ENCODE measurements at places on chromosomes 3 and 15.

DNA sequence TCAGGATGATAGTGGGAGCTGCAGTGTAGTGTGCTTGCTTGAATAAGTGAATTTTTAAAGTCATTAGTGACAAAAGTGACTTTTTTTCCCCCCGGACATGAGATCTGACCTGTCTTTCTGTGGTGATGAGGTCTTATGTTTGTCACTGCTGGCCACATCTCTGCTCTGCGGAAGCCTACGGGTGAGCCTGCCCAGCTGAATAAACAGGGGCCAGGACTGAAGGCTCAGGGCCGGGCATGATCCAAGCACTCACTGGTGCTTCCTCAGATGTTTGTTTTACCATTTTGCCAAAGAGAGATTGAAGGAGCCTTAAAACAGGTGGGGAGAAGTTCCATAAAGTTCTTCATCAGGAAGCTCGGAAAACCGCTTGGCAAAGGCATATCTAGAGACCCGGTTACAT, 35.0 kb downstream of the RPL39L start:
- no peak for DNase-seq

DNA sequence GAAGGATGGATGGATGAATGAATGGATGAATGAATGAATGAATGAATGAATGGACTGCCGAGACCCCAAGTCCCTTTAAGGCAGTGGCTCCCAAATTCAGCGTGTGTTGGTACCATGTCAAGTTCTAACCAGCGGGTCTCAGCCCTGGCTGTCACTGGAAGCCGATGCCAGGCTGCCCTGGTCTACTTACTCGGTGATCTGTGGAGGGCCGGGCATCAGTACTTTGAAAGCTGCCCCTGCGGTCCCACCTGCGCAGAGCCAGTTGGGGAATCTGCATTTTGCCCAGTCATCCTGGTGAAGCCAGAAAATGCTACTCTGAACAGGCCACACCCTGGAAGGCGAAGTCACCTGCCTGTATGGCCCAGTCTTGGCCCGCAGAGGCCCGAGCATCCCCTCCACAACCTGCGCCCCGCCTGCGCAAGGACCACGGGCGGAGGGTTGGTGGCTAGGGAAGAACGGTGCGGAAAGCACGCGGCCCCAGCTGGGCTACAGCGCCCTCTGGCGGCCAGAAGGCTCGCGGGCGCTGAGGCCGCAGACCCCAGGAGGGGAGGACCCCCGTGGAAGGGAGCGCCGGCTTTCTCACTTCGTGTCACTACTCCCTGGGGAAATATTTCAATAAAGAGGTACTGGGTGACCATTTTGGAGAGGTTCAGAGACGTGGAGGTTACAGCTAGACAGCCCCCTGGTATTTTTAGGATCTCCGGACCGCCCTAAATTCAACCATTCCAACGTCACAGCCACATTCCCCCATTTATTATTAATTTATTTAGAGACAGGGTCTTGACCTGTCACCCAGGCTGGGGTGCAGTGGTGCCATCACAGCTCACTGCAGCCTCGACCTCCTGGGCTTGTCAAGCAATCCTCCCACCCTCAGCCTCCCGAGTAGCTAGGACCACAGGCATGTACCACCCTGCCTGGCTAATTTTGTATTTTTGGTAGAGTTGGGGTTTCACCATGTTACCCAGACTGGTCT, 34.9 kb downstream of the PRKCD start:
- DNase-seq: peak; percentile 51

- no peak for DNase-seq
Observed at GRCh38 chr15:53116169-53116568, 326.0 kb upstream of the ONECUT1 start.

DNA sequence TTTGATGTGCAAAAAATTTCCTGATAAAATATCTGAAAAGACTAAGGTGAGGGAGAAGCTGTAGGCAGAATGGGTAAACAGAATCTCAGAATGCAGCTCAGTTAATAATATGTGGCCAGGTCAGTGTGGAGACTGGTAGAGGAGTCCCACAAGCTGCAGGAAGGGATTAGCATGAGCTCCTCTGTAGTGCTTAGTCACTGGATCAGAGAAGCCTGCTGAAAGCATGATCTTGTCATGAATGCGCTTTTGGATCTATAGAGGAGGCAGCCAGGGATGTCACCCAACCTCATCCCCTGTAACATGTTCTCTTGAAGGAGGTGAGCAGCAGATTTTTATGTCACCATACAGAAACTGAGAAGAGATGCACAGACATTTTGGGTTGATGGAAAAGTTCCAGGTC, 1035.3 kb upstream of the GBE1 start:
- DNase-seq: no peak

DNA sequence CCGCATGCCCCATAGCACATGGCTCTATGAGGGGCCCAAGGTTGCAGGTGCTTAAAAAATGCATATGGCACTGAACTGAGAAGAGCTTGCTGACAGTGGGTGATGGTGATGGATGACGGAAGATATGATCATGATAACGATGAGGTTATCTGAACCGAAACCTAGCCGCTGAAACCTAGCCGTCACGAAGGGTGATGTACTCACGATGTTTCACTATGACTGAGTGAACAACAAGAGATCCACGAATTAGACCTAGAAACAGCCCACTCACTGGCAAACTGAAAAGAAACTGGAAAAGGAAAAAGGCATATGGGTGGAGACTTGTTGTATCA, 57.6 kb upstream of the BCL6 start:
- no peak for DNase-seq

DNA sequence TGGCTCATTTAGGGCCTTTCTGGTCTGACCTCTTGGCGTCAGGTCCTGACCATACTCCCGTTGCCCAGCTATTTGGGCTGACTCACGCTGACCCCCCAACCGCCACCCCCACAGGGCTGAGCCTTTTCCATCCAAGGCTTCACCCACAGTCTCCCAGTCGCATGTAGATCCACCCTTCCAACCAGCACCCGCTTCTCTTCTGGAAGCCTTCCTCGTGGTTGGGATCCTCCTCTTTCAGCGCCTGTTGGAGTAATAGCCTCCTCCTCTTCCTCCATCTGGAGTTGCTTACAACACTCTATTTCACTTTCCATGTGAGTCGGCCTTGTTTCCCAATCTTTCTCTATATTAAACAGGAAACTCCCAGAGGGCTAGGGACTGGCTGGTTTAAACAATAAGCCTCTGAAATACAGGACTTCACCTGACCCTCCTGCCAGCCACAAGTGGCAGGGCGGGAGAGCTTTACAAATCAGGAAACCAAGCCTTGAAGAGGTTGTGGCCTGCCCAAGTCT, 2.1 kb upstream of the ALAS1 start:
- DNase-seq: peak; percentile 58

- peak; percentile 98 for DNase-seq
Observed at GRCh38 chr15:92906563-92907081, 6.5 kb downstream of the CHD2 start.

DNA sequence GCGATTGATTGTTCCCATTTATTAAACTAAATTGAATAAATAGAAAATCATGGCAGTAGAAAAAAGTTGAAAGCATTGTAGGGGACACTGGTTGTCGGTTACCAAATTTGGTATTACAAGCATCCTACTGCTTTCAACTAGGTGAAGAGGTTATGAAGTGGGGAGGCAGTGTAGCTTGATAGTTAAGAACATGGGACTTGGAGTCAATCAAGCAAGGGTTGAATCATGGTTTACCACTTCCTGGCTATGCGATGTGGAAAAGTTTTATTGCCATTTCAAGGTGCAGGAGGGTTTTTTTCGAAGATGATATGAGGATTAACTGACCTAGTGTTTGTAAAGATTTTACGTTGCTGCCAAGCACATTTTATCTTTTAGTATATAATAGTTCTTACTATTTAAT, 318.2 kb upstream of the KCNH8 start:
- no peak for DNase-seq

- DNase-seq: no peak
Observed at GRCh38 chr3:29515451-29515850, 234.6 kb downstream of the RBMS3 start.

- DNase-seq: no peak
Observed at GRCh38 chr3:45943207-45943846, at the start of gene CXCR6. Gene CXCR6 (plus strand): TSS chr3:45943464. CDS start chr3:45946482, 3,018 bp downstream.

- DNase-seq: no peak
Observed at GRCh38 chr3:175646865-175647264, 787.7 kb downstream of the NAALADL2 start.

GRCh38 chr3:53614307-53614706, 119.9 kb downstream of the CACNA1D start:
- no peak for DNase-seq

- no peak for DNase-seq
Observed at GRCh38 chr3:112817271-112817670, 29.4 kb downstream of the CD200R1L start.

DNA sequence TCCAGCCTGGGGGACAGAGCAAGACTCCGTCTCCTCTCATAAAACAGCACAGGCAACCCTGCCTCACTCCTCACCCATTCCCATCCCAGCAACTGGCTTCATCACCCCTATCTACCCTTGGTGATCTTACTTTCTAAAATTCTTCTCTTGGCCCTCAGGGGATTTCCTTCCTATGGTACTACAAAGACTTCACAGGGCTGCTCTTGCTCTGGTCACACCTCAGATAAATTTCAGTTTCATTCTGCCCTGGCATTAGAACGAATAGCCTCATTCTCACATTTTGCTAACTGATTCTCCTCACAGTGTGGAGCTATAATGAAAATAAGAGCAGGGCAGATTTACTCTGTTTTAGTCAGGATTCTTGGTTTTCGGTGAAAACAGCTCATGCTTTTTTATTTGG, 22.1 kb upstream of the CRBN start:
- no peak for DNase-seq

GRCh38 chr3:189267981-189268613, 96.3 kb downstream of the TPRG1 start:
- DNase-seq: peak; percentile 62
